ENCODE measurements at places on chromosomes 16 and 17.

GRCh38 chr16:56199164-56199563 is 7.9 kb downstream of the GNAO1 start:
- no peak for DNase-seq

GRCh38 chr17:73256220-73256619 is 5.5 kb downstream of the CPSF4L start:
- no peak for DNase-seq

GRCh38 chr17:42681976-42682721 is at the start of gene CNTNAP1:
Gene CNTNAP1 (plus strand): TSS chr17:42682531. CDS start chr17:42682830, 299 bp downstream.
- no peak for DNase-seq

DNA sequence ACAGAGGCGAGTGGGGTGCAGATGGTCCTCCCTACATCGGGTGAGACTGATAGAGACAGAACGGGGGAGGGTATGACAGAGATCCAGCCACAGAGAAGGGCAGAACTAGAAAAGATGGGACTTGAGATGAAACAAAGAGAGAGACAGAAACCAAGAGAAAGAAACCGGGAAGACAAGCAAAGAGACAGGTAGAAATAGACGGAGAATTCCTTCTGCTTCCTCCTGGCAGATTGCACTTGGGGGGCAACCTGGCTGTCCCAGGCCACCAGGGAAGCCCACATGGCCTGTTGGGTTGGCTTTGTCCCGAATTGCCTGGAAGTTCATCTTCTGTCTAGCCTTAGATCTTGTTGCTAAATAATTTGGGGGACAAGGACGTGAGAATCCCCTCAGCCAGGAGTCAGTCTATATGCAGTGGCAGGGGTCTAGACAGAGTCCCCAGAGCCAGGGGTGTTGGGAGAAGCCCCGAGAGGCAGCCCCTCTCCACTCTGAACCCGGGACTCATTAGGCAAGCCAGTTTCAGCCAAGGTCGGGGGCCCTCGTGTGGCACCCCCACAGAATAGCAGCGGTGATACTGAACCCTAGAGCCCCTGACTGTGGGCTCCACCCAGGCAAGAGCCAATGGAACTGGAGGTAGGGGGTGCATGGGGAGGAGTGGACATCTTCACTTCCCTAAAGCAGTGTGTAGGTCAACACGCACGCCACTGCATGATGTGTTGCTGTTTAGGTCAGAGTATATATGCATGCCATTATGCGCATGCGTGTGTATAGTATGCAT is 627 bp upstream of the TSPOAP1 start:
- DNase-seq = no peak

- DNase-seq = no peak
These were observed 9.0 kb upstream of the NXPH3 start for GRCh38 chr17:49566668-49567071.

GRCh38 chr17:83128306-83129240 is 49.2 kb downstream of the METRNL start:
- no peak for DNase-seq

DNA sequence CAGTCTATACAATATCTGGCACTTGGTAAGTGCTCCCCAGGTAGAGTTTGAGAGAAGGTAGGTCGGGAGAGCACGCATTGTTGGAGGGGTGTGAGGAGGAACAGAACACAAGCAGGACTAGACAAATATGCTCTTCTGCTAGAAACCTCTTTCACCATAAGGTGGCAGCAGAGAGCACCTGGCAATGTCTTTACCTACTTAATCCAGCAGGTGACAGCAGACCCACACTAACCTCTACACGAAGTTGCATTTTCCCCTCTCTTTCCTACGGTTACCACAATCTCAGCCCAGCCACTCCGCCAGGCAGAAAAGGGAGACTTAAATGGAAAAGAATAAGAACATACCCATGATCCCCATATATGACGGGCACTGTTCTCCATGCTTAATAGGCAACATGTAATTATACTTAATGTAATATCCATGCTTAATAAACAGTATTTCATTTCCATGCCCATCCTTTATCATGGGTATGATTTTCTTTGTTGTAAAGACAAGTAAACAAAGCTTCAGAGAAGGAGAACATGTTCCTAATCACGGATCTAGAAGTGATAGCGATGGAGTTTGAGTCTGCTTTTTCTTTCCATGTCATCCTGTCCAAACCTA is 55.1 kb upstream of the CCL2 start:
- peak; percentile 30 for DNase-seq

DNA sequence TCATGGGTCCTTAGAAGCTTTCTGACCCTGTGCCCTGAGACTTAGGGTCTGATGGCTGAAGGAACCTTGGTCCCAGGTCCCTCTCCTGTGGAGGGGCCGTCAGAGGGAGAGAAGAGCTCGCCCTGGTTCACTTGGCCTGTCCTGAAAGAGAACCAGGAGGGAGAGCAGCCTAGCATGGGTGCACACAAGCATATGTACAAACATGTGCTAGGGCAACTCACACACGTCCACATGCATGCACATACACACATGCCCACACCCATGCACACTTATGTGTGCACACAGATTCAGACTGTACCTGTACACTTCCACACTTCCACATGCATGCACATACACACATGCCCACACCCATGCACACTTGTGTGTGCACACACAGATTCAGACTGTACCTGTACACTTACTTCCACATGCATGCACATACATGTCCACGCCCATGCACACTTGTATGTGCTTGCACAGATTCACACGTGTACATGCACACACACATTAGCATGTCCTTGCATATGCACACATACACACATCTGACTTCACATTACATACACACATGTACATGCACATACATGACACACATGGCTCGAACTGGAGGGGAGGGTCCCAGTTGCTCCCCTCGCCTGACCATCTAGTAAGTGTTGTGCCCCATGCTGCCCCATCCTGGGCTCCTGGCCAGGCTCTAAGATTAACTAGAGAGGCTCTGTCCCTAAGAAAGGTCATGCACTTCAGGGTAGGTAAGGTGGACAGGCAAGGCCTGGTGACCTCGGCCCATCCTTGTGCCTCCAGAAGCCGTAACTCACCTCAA is 122.0 kb downstream of the METRNL start:
- DNase-seq = no peak

DNA sequence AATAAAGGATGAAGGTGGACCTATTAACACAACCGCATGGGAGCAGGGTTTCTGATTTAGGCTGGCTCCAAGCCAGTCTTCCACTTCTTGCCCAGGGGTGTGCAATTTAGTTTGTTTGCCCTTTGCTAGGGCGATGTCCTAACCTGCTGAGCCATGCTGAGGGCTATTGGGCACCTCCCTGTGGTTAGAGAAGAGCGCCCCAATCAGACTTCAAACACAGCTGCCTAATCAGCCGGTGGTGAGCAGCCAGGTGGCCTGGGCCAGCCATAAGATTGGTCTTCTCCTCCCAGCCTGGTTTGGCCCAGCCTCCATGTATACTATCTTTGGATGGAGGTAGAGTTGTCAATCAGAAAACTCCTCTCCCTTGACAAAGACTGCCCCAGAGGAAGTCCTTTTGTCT is 15.7 kb downstream of the TMEM94 start:
- DNase-seq = no peak

DNA sequence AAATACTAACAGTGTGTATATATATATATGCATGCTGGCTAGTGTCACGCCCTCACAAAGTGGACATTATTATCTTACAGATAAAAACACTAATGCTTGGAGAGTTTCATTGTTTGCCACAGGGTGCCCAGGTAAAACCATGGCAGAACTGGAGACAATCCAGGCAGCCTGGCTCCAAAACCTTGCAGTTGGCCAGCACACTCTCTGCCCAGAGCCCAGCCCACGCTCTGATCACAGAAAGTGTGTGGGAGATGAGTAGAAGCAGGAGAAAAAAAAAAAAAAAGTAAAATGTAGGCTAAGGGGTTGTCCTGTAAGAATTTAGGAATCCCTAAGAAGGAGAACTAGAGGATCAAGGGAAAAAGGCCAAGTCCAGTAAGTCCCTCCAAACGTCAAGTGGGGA is 538.0 kb downstream of the CDH13 start:
- DNase-seq = no peak

- DNase-seq = no peak
These were observed 238.1 kb downstream of the MAF start for GRCh38 chr16:79362300-79362970.

DNA sequence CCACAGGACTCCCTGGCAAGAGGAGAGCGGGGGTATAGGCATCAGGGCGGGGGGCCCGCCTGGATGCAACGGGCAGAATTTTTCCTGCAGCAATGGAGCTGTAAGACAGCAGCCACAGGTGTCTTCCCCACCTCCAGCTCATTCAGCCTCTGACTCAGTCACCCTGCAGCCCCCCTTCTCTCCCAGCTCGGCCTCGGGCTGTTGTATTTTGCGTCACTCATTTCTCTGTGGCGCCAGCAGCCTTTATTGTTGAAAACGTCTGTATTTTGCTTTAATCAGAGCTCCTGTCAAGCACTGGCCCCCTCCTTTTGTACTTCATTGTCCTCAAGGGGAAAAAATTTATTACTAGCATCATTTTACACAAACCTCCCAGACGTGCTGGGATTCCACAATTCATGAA is 117.7 kb downstream of the WSCD1 start:
- DNase-seq = no peak

DNA sequence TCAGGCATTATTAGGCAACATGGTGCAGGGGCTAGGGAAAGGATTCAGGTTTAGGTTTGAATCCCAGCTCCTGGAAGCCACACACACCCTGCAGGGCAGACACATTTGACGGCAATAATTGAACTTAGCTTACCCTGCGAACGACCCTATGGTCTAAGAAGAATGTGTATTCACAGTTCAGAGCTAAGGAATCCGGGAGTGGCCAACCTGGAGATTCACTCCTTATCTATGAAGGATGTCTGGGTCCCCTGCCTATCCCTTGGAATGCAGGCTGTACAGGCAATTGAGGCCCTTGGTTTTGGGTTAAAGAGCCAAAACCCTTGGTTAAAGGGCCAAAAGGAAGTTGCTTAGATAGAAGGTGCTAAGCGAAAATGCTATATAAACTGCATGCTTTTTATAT is 2.9 kb upstream of the SYT17 start:
- no peak for DNase-seq

DNA sequence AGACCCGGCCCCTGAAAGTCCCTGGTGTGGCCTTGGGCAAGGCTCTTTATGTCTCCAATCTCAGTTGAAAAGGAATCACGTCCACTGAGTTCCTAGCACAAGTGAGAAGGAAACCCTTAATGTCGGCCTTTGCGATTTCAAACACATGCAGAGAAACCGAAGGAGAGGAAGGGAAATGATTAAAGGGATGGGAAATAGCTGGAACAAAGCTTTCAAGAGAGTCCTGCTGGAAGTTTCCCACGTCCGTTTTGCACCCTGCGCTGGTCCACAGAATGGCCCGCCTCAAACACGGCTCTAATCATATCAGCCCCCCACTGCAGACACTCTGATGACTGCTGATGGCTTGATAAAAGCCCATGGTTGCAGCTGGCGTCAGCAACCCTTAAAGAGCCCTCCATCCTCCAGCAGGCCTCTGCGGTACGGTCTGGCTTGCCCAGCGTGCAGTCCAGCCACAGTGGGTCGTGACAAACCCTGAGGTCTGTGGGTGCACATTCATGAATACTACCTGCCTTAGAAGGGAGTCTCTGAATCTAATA is 765.5 kb upstream of the EEF2KMT start:
- DNase-seq = no peak

GRCh38 chr17:4901648-4902344 is 1.1 kb downstream of the CHRNE start:
- no peak for DNase-seq

DNA sequence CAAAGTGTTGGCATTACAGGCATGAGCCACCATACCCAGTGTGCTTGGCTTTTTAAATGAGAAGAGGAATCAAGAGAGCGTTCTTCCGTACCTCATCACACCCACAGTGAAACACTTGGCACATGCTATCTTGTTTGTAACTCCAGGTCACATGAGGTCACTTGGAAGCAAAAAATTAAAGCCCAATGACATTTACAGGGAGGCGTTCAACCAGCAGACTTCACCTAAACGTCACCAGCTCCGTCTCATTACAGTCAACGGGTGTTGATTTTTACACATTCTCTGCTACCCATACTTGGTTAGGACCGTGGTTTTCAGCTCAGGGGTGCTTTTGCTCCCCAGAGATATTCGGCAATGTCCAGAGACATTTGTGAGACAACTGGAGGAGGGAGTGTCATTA is 127.0 kb downstream of the XYLT1 start:
- DNase-seq = peak; percentile 35

- DNase-seq = no peak
These were observed 760.5 kb upstream of the SOX9 start for GRCh38 chr17:71360301-71360700.

GRCh38 chr16:10834130-10834529 is 15.5 kb upstream of the TVP23A start:
- DNase-seq = no peak

DNA sequence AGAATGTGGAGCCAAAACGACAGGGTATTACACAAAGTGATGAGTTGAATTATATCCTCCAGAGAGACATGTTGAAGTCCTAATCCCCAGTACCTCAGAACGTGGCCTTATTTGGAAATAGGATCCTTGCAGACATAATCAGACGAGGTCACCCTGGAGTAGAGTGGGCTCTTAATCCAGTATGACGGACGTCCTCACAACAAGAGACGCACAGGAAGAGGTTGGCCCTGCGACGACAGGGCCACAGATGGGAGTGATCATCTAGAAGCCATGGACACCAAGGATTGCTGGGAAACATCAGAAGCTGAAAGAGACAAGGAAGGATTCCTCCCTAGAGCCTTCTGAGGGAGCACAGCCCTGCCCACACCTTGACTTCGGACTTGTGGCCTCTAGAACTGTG is 142.4 kb upstream of the AXIN2 start:
- DNase-seq = no peak

DNA sequence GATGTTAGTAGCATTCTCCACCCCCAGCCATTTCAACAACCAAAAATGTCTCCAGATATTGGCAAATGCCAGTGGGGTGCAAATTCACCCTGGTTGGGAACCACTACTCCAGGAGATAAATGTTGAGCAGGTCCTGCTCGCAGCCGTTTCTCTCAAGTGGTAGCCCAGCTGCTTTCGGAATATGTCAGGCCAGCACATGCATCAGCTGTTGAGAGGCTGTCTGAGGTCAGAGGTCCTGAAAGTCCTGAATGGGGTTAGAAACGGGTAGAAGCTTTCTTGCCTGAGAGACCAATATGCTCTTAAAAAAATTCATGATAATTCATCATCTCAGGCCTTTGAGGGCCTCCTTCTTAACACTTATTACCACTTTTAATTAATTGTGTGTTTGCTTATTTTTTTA is 31.0 kb downstream of the TEKT5 start:
- DNase-seq = no peak

DNA sequence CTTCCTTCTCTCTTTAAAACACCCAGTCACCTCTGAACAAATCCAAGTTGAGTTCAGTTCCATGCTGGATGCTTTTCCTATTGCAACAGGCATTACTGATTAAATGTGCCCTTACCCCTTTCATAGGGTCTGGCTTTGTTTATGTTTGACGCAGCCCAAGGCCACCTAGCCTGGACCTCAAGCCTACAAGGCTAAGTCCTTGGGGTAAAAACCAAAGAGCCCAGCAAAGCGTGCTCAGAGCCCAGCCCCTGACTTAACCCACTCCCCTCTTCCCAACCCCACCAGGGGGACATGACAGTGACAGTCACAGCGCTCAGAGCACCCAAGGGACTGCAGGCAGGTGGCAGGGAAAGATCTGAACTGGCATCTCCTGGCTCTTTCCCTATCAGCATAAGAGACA is 200.6 kb downstream of the XYLT1 start:
- no peak for DNase-seq
